ENCODE measurements at places on chromosomes 2 and 18.
A peak's percentile ranks its signal among the peaks of the same experiment; 100 is the strongest.

DNA sequence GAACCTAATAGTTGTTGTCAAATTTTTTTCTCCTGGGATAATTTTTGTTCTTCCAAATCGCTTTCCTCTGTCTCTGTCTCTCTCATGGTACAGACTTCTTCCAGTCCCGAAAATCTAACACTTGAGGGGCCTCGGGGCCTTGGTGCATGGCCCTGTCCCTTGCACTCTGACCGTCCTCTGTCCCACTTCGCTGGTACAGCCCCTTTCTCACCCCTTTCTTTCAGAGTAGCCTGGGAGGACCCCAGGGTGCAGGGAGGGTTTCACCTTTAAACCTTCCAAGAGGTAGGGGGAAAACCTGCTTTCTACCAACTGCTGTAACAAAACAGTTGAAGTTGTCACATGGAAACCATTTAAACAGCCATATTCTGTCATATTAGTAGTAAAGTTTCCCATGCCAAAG, 22.2 kb upstream of the FAHD2A start:
- no peak for DNase-seq

DNA sequence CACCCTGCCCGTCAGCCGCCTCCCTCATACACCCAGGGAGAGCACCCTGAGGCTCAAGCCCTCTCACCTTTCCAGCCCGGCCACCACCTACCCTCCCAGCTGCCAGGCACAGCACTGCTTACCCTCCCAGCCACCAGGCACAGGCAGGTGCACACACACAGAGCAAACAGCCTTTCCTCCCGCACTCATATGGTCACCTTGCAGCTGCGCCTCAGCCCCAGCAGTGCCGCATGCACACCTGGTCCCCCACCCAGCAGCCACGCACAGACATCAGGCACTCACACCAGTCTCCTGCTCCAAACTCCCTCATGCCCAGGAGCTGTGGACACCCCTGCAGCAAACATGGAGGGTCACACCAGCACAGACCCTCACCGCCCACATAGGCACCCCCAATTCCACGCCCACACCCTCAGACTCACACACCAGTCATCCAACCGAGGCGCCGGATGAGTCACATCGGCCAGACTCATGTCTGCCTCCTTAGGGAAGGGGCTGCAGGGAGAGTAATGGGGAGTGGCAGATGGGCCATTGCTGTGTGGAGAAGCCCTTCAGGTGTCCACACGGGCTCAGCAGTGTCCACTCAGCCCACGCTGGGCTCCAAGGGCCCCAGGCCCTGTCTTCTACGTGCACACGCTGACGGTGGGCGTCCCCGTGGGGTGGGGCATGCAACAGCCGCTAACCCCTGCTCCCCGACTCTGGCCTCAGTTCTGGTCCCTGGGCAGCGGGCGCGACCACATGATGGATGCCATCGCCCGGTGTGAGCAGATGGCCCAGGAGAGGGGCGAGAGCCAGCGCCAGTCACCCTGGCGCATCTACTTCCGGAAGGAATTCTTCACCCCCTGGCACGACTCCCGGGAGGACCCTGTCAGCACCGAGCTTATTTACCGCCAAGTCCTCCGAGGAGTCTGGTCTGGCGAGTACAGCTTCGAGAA, 22.3 kb upstream of the GPR17 start:
- no peak for DNase-seq

DNA sequence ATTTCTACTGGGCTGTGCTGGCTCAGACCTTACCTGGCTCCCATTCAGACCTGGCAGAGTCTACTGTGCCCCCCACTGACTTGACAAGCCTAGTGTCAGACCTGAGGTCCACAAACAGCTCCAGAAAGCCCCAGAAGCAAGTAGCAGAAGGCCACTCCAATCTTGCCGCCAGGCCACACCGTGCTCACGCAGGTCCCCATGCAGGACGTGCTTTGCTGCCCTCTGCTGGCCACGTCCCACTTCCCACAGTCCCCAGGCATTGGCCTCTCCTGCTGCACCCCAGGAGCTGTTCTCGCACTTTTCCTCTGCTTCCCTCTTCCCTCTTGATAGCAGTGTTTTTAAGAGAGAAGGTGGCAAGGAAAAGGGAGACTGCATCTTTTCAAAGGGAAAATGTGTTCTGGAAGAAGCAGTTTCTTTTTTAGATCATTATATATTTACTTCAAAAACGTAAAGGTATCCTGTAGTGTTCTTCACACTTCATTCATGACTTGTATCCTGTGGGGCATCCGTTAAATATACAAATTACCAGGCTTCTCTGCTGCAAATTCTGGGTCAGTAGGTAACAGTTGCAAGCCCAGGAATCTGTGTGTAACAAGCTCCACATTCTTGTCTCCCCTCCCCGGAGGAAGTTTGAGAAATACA, 81.4 kb upstream of the PAPOLG start:
- peak; percentile 66 for DNase-seq

- no peak for DNase-seq
These were observed 219.1 kb downstream of the SOCS6 start for GRCh38 chr18:70507970-70508369.

- no peak for DNase-seq
These were observed 134.2 kb downstream of the LAMA1 start for GRCh38 chr18:6983366-6983765.

DNA sequence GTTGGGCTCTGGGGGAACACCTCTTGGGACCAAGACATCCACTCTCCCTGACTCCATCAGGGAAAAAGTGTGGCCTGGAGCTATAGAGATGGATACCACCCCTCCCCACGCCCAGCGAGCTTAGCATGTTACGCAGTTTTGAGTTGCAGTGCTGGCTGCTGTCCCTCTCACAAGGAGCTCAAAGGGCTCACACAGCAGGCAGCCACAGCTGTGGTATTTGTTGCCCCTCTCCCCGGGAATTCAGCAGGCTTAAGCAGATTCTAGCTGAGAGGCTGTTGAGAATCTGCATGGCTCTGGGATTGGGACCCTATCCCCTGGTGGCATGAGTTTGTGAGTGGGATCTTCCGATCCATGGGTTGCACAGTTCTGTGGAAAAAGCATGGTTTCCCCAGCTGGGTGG, 673.1 kb upstream of the FSHR start:
- DNase-seq, result no peak

DNA sequence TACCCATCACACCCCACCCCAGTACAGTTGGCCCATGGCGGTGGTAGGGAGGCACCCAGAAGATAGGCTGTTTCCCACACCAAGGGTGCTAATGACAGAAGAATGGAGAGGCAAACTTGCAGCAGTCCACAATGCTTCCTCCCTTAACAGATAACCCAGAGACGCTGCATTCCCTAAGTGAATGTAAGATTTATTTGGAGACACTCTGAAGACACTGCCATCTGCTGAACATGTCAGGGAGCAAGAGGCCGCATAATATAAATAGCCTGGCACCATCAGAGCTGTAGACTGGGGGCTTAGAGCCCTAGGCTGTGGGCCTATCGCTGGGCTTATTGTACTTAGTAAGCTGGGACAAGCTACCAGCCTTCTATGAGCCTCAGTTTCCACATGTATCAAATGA, 2.2 kb upstream of the IWS1 start:
- no peak for DNase-seq

- DNase-seq, result no peak
These were observed 295 bp downstream of the GAREM1 start for GRCh38 chr18:32470460-32470713.

DNA sequence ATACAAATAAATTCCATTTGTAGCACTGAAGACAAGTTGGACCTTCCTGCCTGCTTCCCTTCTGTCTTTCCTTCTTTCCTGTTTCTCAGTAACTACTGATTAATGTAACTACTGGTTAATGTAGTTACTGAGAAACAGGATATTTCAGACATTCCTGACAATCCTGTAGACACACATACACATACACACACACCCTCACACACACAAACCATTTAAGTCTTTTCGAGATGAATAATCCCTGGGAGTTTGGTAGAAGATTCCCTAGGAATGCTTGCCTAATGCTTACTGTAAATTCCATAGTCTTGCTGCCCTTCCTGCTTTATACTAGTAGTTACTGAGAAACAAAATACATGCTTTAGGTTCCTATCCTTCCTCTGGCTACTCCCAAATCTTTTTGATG, 83.9 kb downstream of the PIK3C3 start:
- DNase-seq, result no peak

GRCh38 chr18:62379051-62379450, 53.9 kb downstream of the TNFRSF11A start:
- no peak for DNase-seq

GRCh38 chr2:40101131-40101575, 322.1 kb upstream of the THUMPD2 start:
- DNase-seq, result no peak

- DNase-seq, result no peak
These were observed 94.8 kb upstream of the LTBP1 start for GRCh38 chr2:32851777-32852439.

DNA sequence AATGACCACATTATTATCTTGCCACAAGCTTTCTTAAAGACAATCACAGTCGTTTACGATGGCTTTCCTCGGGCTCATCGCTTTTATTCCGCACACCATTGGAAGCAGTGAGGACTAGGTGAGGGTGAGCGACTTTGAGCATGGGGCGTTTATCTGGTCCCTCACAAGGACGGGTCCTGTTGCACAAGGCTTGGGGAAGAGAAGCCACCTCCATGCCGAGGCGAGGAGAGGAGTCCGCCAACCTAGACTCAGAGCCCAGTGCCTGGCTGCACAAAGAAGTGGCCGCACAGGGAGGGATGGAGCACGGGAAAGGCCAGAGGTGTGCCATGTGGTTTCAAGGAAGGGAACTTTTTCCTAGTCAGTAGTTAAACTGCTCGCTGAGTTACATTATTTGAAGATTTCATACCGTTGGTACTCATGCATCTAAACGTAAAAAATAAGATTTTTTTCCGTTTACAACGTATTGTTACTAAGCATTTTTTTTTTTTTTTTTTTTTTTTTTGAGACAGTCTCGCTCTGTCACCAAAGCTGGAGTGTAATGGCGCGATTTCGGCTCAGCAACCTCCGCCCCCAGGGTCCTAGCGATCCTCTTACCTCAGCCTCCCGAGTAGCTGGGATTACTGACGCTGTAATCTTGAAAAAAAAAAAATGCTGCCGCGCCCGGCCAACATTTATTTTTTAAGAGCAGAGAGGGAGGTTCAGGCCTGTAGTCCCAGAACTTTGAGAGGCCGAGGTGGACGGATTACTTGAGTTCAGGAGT, 849 bp upstream of the CYP27C1 start:
- no peak for DNase-seq

DNA sequence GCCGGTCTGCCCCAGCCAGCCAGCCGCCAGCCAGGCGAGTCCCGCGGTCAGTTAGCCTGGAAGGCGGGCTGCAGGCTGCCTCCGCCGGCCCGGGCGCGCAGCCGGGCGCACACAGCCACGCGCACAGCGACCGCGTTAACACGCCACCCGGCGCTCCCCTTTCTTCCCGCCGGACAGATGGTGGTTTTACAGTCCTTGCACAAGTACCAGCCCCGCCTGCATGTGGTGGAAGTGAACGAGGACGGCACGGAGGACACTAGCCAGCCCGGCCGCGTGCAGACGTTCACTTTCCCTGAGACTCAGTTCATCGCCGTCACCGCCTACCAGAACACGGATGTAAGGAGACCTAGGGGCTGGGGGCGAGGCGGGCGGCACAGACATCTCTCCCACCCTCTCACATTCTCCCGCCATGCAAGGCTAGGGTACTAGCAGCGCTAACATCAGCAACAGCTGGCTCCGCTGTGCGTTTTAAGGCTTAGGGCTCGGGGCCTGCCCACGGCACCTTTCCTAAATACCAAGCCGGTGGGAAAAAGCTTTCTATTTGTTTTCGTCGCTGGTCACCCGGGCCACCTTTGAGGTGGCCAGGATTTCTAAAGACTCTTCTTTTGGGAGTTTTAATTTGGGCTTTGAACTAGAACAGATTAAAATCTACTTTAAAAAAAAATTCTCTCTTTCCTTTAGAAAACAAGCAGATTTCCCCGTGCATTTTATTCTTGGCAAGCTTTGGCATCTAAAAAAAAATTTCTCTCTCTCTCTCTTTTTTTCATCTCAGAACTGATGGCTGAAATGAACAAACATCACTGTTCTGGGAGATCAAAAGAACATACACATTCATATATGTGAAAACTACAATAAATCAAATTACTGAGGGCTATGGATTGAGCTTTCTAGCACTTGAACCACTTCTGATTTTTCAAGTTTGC, 2.9 kb downstream of the TBR1 start:
- DNase-seq, result no peak

- DNase-seq, result no peak
These were observed 29.4 kb downstream of the RIF1 start for GRCh38 chr2:151439127-151439526.

GRCh38 chr2:223669453-223670225, 67.5 kb upstream of the SCG2 start:
- DNase-seq, result no peak

GRCh38 chr18:42305869-42306593, 351.0 kb downstream of the PIK3C3 start:
- no peak for DNase-seq

- DNase-seq, result peak; percentile 28
These were observed 35.2 kb upstream of the SCN9A start for GRCh38 chr2:166410828-166411472.

DNA sequence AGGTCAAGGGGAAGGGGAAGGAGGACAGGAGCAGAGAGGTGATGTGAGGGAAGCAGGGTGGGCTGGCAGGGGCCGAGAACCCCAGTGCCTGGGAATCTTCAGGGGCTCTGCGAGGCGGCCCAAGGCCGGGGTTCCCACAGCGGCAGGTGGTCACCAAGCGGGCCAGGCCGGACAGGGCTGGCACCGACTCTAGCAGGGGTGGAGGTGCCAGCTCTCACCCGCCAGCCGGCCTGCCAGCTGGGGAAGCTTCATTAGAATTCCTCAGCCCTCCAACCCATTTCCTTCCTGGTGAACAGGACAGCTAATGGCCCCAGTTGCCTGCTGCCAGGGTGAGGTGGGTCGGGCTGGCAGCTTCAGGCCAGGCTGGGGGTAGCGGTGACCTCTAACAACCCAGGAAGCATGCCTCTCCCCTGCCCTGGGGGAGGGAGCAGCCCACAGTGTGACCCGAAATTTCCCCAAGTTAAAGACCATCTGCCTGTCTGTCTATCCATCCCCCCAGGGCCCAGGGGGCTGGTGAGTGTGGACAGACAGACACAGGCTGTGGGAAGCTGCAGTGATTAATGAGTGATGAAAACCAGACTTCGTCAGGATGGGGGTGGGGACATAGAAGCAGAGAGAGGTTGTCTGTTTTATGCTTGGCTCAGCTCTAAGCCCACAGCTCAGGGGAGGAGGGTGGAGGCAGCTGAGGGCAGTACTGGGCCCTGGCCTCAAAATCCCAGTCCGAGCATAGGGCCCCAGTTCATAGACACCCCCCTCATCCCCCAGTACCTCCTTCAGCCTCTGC, 144.1 kb downstream of the ZFP36L2 start:
- DNase-seq, result peak; percentile 46

DNA sequence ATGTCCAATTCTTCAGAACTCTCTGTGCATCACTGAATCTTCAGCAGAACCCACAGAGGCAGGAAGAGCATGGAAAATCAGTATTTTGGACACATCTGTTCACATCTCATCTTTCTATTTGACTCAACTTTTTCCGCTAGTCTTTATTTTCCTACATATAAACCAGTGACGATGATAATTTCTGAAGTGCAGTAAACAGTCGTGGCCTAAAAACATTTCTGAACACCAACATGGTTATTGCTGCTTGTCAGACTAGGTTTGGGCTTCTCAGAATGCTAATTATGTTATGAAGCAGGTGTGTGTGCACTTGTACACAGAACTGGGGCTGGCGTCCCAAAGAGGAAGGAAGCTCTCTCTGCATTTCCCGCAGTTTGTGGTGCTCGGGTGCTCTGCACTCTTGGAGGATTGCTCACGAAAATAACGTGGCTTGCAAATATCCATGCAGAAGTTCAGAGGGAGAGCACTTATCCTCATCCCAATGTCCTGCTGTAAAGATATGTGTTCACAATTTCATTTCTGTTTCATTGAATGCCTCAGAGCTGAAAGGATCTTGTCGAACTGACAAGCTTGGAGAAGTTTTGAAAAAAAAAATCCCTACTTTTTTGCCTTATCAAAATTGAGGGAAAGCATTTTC, 50.8 kb downstream of the EDAR start:
- DNase-seq, result no peak

- DNase-seq, result no peak
These were observed 446 bp upstream of the COPS7B start for GRCh38 chr2:231785822-231786176.

Measured in COLO829 (cell line).